ENCODE measurements at places on chromosomes 1 and 21. TPM values are rescaled to one million over a fixed set of nuclear protein-coding genes. Genes with fewer than 3 reads are reported as not detected.

SRGAP2B gene
- 3.4 TPM for total RNA-seq

APCS gene
- total RNA-seq: not detected

RYR2 gene
- 0.04 TPM for total RNA-seq

LYPD8 gene
- not detected for total RNA-seq

SLC9C2 gene
- total RNA-seq: not detected

PCP4 gene
- not detected for total RNA-seq

GRCh38 chr1:220347654-220348175 is 75.5 kb upstream of the RAB3GAP2 start:
- no peak for DNase-seq

- DNase-seq: no peak
Observed at GRCh38 chr1:200960948-200961340, 62.6 kb downstream of the KIF21B start.

GRCh38 chr1:176285996-176286395 is 78.9 kb upstream of the COP1 start:
- DNase-seq: no peak

DNA sequence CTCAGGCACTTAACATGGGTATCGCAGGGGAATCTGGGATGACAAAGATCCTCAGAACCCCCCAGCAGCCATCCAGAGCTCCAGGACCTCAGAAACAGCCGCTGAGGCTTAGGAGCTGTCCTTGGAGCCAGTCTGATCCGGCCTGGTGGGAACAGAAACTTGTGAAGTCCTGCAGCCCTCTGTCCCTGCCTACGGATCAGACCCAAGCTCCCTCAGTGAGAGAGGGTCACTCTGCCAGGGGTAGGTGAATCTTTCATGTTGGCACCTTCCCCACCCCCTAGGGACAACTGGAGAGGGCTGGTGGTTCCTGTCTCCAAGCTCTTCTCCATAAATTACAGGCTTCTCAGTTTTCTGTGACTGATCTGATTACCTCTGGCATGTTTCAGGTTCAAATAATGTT is 122.3 kb downstream of the TLR5 start:
- no peak for DNase-seq

- DNase-seq: no peak
Observed at GRCh38 chr1:9320520-9321479, 28.1 kb downstream of the SPSB1 start.
